T-helper 1 cell (primary cell): ENCODE measurements at places on chromosomes 3 and 15.

- DNase-seq, result no peak
Measured at GRCh38 chr3:137770066-137770834, 6.1 kb downstream of the SOX14 start.

- no peak for DNase-seq
Measured at GRCh38 chr15:83612898-83613635, 40.9 kb upstream of the ADAMTSL3 start.

DNA sequence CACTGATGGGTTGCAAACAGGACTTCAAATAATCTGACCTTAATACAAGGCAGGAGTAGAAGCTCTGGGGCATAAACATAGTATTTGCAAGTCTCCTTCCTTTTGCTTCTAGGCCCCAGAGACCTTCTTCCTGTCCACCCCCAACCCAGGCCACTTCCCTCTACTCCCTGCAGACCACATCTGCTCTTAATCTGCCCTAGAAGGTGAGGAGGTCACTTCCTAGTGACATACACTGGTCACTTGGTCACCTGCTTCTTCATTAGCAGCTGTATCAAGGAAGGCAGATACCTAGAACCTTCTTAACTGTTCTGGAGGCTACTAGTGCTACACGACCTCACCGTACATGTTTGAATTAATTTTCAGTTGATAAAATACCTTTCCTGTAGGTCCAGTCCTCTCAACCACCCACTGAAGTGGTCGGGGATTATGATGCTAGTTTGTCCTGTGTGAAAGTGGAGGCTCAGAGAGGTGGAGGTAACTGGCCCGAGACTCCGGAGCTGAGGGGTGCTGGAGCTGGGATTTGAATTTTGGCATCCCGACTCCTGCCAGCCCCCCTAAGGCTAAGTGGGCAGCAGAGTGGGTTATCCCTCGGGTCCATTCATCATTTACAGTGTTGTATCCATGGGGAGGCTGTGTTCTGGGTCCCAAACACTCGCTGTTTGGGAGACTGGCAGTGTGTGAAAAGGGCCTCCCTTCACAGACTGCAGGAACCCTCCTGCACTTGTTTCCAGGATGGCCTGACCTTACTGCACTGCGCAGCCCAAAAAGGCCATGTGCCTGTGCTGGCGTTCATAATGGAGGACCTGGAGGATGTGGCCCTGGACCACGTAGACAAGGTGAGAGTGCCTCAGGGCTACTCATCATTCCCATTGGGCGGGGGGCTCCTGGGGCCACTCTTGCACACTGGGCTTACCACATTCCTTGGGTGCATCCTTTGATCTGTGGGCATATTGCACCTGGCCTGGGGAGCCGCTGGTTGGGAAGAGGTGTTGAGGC, 13.9 kb downstream of the ANKDD1A start:
- no peak for DNase-seq

DNA sequence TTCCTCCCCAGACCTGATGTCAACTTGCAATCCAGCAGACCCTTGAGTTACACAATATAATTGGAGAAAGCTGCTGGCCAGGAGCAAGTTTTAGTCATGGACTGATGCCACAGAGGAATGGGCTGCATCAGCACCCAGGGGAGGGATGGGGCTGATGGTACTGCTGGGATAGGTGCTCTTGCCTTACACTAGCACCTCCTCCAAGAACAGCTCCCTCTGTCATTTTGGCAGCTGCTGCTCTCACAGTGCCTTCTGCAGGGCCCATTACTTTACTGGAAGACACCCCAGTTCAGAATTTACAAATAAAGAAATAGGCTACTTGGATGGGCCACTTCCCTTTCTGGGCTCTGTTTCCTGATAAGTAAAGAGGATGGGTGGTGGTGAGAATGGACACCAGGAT, 85.3 kb upstream of the RORA start:
- no peak for DNase-seq

DNA sequence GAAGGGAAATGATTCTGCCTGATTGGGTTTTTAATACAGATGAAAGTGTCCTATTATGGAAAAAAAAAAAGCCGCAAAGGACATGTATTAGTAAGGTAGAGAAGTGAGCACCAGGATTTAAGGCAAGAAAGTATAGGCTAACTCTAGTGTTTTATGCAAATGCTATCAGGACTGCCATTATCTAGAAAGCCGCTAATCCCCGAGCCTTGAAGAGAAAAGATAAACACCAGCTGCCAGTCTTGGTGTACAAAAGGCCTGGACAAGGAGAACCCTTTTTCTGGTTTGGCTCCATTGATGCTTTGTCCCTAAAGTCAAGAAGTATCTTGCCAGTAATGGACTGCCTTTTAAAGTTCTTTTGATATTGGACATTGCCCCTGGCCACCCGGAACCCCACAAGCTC, 8.6 kb upstream of the TRIM59 start:
- no peak for DNase-seq

GRCh38 chr3:133295199-133295901, 104.5 kb upstream of the BFSP2 start:
- no peak for DNase-seq

DNA sequence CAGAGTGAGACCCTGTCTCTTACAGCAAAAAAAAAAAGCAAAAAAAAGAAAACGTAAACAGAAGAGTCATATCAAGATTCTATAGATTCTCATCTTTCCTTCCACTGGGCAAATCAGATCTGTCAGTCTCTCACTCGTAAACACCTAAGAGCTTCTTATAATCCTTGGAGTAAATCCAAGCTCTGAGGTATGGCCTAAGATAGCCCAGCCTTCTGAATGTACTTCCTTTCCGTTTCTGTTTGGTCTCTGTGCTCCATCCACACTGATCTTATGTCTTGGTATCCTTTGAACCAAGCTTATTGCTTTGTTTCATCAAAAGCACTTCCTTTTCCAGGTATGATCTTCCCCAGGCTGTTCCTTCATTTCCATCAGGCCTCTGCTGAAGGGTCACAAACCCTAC, 137.8 kb downstream of the CADPS start:
- DNase-seq, result no peak

- no peak for DNase-seq
Measured at GRCh38 chr3:183539811-183540210, 15.7 kb downstream of the KLHL6 start.

DNA sequence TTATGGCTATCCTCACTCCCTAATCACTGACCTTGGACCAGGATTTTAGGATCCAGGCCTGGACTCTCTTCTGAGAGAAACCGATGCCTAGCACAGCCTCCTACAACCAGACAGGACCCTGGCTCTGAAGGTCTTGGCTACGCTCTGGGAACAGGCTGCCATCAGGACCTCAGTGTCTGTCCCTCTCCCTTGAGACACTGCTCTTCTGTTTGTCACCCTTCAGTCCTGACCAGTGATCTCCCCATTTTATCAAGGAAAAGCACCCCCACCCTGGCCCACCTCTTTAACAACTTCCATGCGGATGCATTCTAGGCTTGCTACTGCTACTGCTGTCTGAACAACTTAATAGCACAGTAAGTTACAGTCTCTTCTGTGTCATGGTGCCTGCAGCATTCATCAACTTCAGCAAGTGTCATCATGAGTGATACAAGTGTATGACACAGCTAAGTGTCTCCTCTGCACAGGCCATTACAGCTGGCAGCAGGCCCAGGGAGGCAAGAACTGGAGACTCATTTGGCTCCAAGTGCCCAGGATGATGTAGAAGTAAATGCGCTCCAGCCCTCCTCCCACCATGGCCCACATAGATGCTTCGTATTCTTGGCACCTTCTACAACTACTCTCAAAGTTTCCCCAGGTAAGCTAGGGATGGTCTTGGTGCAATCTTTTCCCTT, 302.4 kb downstream of the EPHB1 start:
- no peak for DNase-seq

DNA sequence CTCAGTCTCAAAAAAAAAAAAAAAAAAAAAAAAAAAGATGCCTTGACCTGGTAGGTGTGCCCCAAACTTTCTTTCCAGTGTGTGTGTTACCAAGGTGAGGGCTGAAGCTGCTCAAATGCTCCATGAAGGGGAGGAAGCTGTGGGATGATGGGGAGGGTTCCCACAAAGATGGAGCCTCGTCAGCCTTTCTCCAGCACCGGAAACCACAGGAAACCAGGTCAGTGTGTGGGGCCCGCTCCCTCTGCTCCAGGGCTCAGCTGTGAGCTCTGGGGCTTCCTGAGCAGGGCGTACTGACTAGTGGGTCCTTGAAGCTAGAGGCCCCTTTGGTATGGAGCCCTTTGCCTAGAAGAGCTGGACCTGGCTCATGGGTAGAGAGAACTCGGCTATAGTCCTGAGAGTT, 681 bp upstream of the IL17RE start:
- DNase-seq, result peak; percentile 34
